ENCODE measurements at places on chromosomes 5 and 9.
A peak's percentile ranks its signal among the peaks of the same experiment; 100 is the strongest.

- DNase-seq: no peak
Observed at GRCh38 chr5:179112469-179113142, 52.4 kb downstream of the ZNF354C start.

DNA sequence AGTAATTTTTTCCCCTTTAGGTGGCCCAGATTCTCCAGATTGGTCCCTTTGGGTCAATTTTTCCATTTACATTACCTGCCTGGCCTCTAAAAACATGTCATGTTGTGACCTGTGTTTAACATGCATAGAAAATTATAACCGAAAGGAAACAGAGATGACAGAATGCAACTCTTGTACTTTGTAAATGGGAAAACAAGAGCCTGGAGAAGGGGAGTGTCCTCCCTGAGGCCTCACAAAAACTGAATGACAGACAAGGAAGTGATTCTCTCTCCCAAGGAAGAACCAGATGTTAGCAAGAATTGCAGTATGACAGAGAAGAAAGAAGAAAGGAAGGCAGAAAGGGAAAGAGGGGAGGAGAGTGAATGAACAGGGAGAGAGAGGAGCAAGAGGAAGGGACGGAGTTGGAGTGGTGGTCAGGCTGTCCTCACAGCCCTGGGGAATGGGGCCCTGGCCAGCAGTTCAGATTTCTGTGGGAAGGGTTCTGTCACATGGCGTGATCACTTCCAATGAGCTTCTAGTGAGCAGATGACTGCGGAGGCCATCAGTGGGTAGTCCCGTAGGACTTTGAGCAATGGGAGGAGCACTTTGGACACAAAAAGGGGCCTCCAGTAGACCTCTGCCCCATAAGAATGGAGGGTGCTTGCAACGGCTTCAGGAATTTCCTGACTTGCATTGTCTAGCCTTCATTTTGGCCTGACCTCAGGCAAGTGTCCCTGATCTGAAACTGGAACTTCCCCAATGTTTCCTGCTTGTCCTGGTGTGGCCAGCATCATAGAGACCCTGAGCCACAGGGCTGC, 31.6 kb downstream of the ABLIM3 start:
- no peak for DNase-seq

- DNase-seq: peak; percentile 45
Observed at GRCh38 chr5:139787568-139788293, 7.9 kb upstream of the PSD2 start.

GRCh38 chr5:57317341-57317740, 143.5 kb downstream of the GPBP1 start:
- DNase-seq: no peak

GRCh38 chr9:22160221-22160620, 151.1 kb upstream of the CDKN2B start:
- DNase-seq: no peak

GRCh38 chr5:177300236-177300880, 3.2 kb downstream of the RAB24 start:
- DNase-seq: peak; percentile 70
